ENCODE measurements at places on chromosomes 1 and 21.

- DNase-seq = no peak
Observed at GRCh38 chr1:200737647-200738291, 924 bp upstream of the CAMSAP2 start.

DNA sequence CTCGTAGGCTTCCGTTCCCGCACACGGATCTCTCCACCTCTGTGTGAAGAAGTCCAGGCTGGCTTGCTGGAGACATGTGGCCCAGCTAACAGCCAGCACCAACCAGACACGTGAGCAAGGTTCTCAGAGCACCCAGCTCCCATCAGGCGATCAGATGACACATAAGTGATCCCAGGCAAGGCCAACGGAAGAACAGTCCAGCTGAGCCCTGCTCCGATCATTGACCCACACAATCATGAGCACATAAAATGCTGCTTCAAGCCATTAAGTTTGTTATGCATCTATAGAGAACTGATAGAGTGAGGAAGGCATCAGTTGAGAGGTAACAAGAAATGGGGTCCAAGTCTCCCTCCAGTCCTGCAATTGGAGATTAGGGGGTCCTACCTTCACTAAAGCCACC, 15.4 kb downstream of the C1orf198 start:
- DNase-seq = no peak

DNA sequence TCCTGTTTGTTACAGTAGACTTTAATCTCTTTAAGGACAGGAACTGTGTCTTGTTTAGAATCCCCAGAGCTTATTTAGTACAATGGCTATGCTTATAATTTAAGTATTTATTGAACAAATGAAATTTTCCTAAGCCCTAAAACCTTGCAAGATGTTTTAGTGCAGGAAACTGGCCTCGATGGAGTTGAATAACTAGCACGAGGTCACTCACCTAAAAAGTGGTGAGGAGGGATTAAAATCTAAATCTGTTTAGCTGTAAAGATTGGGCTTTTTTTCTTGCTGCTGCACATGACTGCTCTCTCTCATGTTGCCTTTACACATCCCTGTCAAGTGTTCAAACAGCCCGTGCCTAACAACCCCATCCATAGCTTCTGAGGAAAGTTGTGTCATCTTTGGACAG, 10.2 kb downstream of the NFYC start:
- no peak for DNase-seq

GRCh38 chr21:14864211-14865021, 200.4 kb downstream of the NRIP1 start:
- peak; percentile 84 for DNase-seq

GRCh38 chr1:36590771-36591170, 108.1 kb upstream of the CSF3R start:
- DNase-seq = peak; percentile 19

DNA sequence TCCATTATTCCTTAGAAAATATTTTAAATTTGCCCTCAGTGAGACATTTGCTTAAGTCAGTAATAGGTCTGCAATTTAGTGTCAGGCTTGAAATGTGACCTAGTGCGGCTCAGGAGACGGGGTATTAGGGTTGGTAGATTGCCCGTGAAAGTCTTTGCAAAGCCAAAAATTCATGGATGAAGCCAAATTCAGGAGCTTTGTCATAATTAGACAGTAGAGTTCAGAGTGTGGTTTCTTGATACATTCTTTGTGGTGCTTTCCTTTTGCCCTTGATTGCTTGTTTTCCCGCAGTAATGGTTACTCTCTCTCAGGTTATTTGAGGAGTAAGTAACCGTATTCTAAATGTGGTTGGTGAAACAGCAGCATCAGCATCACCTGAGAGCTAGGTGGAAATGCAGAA, 120.7 kb downstream of the RPS6KC1 start:
- DNase-seq = no peak
